ENCODE measurements at places on chromosomes 2 and 18.

- no peak for DNase-seq
Observed at GRCh38 chr2:176683618-176684111, 414.4 kb downstream of the MTX2 start.

GRCh38 chr2:240559286-240559685 lies 871 bp upstream of the DUSP28 start:
- no peak for DNase-seq

- DNase-seq = peak; percentile 48
Observed at GRCh38 chr2:135473567-135473966, 57.5 kb downstream of the ZRANB3 start.

- no peak for DNase-seq
Observed at GRCh38 chr18:47246027-47246971, 5.2 kb downstream of the SKOR2 start.

- DNase-seq = no peak
Observed at GRCh38 chr2:6999211-6999877, 82.1 kb downstream of the RNF144A start.

DNA sequence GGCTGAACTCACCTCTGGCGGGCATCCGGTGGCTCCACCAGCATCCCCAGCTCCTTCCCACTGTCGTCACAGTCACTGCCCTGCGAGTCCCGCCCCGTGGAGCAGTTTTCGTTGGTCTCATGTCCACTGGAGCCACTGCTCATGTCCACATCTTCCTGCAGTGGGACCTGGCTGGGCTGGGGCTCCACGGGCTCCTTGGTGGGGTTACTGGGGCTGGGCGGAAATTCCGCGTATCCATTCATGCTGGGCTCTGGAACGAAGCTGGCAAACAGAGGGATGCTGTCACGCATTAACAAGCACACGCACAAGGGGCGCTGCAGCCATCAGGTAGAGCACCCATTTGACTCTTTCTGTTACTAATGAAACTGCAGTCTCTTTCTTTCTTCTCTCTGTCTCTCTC lies 10.7 kb downstream of the PER2 start:
- no peak for DNase-seq

DNA sequence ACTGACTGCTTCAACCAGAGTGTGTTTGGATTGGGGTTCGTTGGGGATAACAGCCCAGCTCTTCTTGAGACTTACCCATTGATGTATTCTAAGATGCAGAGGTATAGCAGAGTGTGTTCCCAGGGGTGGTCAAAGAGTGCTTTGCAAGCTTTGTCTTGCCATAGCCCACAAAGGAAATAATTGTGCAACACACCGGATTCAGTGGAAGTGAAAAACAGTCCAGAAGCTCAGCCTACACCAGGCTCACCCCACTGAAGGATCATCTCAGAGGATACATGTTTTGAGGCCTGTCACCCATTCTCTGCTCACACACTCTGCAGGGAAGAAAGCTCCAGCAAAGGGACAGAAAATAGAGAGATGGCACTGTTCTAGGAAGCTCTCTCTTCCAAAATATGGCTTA lies 9.6 kb downstream of the CACNB4 start:
- DNase-seq = no peak

GRCh38 chr2:110759411-110759810 lies 27.0 kb downstream of the ACOXL start:
- DNase-seq = no peak

DNA sequence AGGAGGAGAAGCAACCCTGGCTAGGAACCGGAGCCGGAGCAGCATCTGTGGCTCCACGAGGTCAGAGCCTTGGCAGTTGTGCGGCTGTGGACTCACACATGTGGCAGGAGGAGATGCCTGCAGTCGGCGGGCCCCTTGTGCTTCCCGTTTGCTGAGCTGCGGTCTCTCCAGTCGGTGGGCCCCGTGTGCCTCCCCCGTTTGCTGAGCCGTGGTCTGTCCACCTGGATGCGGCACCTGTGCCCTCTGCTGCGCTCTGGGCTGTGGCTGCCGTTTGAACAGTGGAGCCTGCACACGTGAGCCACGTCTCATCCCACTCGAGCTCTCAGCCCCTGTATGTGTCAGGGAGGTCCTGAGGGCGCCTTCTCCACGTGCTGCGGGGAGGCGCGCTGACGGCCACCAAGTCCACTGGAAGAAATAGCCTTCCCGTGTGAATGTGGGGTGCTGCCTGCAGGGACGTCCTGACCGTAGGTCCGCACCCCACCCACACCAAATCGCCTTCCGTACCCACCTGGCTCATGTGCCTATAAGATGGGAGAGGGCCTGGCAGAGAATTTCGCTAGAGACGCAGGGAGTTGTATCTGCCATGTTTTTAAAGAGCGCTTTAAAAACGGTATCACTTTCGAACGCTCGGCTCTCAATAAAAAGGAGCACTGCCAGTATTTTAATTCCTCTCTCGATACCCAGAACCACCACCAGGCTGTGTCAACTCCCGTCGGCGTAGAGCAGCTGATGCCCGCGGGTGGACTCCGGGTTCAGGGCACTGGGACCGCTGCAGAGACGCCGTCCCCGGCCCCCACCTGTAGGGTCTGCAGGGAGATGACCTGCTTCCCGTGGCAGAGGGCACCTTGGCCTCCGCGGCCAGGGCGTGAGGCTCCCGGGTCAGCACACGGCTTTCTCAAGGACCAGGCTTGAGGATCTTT lies 117.0 kb downstream of the NFATC1 start:
- DNase-seq = no peak

GRCh38 chr2:189369566-189369965 lies 71.7 kb upstream of the WDR75 start:
- DNase-seq = no peak

GRCh38 chr2:9412781-9413180 lies 10.5 kb downstream of the ITGB1BP1 start:
- no peak for DNase-seq

- DNase-seq = no peak
Observed at GRCh38 chr2:126894585-126895182, 4.0 kb upstream of the TEX51 start.

DNA sequence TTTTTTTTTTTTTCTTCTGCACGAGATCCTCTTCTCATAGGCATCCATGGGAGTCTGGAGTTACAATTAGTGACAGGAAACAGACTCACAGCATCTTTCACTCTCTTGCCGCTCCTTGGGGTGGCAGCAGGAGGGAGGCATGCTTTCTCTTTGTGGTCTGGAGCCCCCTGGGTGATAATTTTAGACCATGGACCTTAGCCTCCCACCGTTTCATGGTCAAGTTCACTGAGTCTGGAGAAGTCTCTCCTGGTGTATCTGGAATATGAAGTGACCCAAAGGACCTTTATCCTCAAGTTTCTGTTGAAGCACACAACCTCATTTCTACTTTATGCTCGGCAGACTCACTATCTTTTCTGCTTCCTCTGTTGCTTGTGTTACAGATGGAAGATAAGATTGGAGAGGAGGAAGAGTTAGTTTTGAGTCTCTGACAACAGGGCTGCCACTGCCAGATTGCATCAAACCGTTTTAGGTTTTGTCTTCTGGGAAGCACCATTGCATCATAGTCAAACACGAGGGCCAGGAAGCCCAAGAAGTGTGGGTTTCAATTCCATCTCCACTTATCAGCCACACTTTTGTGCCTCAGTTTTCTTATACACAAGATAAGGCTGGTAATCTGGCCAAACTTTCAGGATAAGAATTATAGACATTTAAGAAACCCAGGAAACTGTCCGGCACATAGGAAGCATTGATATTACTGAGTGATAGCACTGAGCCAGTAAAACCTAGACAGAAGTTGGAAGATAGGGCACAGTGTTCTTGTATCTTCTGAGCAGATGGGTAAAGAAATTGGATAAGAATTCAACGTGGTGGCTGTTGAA lies 62.3 kb downstream of the ADCYAP1 start:
- peak; percentile 34 for DNase-seq

DNA sequence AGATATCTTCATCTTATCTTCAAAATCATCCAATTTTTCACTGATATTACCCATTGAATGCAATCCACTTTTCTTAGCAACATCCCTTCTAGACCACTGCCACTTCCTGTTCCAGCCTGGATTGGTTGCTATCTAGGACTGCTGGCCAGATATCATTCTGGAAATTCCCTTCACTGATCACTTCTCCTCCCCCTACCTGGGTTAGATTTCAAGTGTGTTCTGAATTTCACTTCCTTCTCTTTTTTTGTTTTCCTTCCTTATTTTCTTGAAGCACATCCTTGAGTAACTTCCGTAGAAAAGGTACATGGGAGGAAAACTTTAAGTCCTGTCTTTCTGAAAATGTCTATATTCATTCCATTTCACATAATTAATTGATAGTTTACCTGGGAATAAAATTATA lies 82.0 kb upstream of the IL1R2 start:
- no peak for DNase-seq

GRCh38 chr2:184527058-184527457 lies 71.3 kb upstream of the ZNF804A start:
- DNase-seq = no peak

DNA sequence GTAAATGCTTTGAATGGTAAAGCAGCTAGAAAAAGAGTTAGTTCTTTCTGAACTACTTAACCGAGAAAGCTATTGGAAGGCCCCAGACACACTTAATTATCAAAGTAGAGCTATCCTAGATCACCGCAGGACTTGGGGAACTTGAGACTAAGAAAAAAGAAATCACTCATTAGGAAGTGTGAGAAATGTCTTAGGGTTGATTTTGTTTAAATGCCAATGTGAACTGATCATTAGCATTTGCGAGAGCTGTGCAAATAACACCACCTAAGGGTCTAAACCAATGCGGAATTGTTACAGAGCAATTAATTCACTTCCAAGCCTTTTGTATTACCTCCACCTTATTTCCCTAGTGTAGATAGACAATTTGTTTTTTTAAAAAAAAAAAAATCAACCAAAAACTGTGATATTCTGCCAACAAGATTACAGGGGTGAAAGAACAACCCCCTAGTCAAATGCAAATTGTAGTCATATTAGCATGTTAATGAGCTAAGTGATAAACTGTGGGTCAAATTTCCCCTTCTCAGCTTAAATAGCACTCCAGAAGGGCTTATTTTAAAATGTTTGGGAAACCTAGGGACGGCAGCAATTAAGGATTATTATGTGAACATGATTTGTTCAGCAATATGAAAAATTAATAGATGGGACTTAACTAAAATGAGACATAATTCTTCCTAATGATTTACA lies 246.2 kb upstream of the STON1 start:
- DNase-seq = no peak

GRCh38 chr2:44766220-44766619 lies 175.3 kb upstream of the SIX3 start:
- DNase-seq = no peak

DNA sequence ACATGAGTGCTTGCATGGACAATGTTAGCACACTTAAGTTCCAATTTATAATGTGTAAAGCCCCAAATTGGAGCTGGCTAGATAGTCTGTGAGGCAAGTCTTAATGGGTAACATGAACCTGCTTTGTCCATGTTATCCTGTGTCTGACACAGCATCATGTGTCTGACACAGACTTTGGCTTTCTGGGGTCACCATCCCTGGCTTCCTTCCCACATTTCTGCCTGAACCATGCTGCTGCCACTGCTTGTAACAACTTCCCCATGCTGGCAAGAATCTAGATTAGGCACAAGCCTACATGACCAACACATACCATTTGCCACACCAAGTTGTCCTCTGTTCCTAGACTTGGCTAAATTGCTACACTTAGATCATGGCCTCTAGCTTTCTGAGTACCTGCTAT lies 49.8 kb upstream of the ZBTB7C start:
- no peak for DNase-seq
